A549 treated with ZK216348 at 1 μM for 4 hours (cell line): ENCODE measurements at places on chromosomes 1 and 21. TPM values are rescaled to one million over a fixed set of nuclear protein-coding genes. Genes with fewer than 3 reads are reported as not detected.

CHRNB2 gene
- total RNA-seq: 0.25 to 0.48 TPM (median 0.33 TPM) in 5 replicates

KISS1 gene
- 0.48 to 0.56 TPM in 2 of 5 replicates, not detected in the others for total RNA-seq

CLEC20A gene
- not detected in 5 replicates for total RNA-seq

SLAMF1 gene
- total RNA-seq: not detected in 5 replicates

FMO5 gene
- total RNA-seq: 0.08 to 0.68 TPM (median 0.38 TPM) in 5 replicates

KLHDC7A gene
- 1.1 to 2.3 TPM (median 1.5 TPM) in 5 replicates for total RNA-seq

KCNJ15 gene
- total RNA-seq: 0.06 to 0.17 TPM (median 0.07 TPM) in 3 of 5 replicates, not detected in the others

VCAM1 gene
- 0.06 TPM in 1 of 5 replicates, not detected in the others for total RNA-seq

RIPK4 gene
- total RNA-seq: 12.3 to 19.8 TPM (median 17.7 TPM) in 5 replicates

BRDT gene
- not detected in 5 replicates for total RNA-seq

IQCC gene
- 1.6 to 2.7 TPM (median 2.1 TPM) in 5 replicates for total RNA-seq

F13B gene
- total RNA-seq: 0.14 to 0.38 TPM in 2 of 5 replicates, not detected in the others

DCST1 gene
- total RNA-seq: not detected in 5 replicates

PRCC gene
- total RNA-seq: 63.9 to 85.1 TPM (median 73.8 TPM) in 5 replicates

CELA3A gene
- not detected in 5 replicates for total RNA-seq

PALMD gene
- 0.11 to 1.1 TPM (median 0.40 TPM) in 5 replicates for total RNA-seq

AADACL3 gene
- not detected in 5 replicates for total RNA-seq

IVL gene
- total RNA-seq: 0.15 TPM in 1 of 5 replicates, not detected in the others

L1TD1 gene
- total RNA-seq: not detected in 5 replicates

CCDC24 gene
- 6.3 to 9.9 TPM (median 7.6 TPM) in 5 replicates for total RNA-seq

FMO2 gene
- not detected in 5 replicates for total RNA-seq
